ENCODE measurements at places on chromosomes 2 and 18. TPM values are rescaled to one million over a fixed set of nuclear protein-coding genes. Genes with fewer than 3 reads are reported as not detected.

DNA sequence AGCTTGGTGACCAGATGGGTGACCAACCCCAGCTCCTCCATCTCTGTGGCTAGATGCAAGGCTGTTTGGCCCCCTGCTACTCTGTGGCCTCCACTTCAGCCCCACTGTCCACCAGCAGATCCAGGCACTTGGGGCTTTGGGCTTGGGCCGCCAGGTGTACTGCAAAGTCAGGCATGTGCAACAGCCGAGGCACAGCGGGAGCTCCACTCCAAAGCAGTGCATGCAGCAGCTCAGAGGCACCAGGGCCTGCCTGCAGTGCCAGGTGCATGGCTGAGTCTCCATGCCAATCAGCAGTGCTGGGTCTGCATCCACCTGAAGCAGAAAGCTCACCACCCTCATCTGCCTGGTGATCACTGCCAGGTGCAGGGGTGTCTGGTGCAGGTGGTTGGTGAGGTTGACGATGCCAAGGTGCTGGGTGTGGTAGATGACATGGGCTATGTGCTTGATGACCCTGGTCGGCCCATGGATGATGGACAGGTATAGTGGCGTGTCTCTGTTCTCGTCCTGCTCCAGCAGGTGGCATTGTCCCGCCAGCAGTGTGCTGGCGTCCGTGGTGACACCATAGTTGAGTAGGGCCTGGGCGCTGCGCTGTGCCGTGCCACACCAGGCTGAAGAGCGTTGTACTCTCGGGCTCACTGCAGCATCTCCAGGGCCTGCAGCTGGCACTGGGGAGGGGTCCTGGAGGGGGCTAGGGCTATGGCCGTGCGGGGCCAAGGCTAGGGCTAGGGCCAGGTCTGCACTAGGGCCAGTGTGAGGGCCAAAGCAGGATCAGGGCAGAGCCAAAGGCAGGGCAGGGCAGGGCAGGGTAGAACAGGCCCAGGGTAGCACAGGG is 1.0 kb upstream of the ANKRD62 start:
- DNase-seq, result no peak

- DNase-seq, result no peak
Measured at GRCh38 chr2:12702168-12703121, 14.3 kb upstream of the TRIB2 start.

GRCh38 chr2:121136323-121136722 is 148.7 kb downstream of the TFCP2L1 start:
- no peak for DNase-seq

DNA sequence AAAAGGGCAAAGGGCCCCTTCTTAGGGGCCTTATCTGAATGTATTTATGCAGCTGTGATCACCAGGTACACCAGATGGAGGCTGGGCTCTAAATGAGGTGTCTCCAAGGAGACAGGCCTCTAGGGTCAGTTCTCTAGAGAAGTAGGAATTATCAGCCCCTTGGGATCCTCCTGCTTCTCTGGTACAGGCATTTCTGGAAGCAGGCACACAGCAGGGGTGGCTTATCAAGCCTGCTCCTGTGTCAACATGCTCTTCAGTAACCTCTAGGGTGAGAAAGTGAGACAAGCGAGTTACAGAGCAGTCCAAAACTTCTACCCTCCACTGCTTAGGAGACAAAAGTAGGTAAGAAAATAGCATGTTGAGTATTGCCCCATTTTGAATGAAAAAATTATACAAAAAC is 13.8 kb downstream of the TPGS2 start:
- no peak for DNase-seq

- no peak for DNase-seq
Measured at GRCh38 chr2:212428681-212429478, 109.7 kb downstream of the ERBB4 start.

DNA sequence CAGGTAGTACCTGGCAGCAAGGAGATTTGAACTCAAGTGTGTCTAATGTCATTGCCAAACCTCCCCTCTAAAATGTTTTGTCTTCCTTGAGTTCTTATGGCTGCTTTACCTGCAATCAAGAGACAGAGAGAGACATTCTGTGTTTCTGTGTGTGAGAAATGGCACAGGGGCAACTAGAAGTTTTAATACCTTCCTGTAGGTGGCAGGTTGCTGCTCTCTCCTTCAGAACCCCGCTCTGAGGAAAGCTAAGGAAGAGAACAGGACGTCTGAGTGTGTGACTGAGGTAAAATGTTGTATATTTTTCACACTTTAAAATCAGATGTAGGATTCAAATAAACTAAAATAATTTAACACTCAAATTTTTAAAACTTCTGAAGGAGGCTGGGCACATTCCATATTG is 19.2 kb downstream of the DTNA start:
- no peak for DNase-seq

DNA sequence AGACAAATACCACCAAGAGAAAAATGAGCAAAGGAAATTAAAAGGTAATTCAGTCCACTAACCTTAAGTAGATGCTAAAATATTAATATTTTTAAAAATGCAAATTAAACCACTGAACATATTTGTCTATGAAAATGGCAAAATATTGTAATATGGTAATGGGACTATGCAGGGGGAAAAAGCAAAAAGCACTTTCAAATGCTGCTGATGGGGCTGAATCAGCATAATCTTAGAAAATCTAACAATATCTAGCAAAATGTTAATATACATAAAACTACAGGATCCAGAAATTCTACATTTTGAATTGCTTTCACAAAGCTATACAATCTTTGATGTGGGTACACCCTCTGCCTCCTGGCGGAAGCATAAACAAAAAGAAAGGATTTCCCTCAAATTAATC is 86.9 kb upstream of the DTNB start:
- no peak for DNase-seq

GRCh38 chr2:75633620-75634019 is 13.0 kb upstream of the MRPL19 start:
- no peak for DNase-seq

- DNase-seq, result no peak
Measured at GRCh38 chr18:66728951-66729350, 125.1 kb upstream of the CDH19 start.

- DNase-seq, result no peak
Measured at GRCh38 chr18:45069546-45069945, 388.9 kb downstream of the SETBP1 start.

DNA sequence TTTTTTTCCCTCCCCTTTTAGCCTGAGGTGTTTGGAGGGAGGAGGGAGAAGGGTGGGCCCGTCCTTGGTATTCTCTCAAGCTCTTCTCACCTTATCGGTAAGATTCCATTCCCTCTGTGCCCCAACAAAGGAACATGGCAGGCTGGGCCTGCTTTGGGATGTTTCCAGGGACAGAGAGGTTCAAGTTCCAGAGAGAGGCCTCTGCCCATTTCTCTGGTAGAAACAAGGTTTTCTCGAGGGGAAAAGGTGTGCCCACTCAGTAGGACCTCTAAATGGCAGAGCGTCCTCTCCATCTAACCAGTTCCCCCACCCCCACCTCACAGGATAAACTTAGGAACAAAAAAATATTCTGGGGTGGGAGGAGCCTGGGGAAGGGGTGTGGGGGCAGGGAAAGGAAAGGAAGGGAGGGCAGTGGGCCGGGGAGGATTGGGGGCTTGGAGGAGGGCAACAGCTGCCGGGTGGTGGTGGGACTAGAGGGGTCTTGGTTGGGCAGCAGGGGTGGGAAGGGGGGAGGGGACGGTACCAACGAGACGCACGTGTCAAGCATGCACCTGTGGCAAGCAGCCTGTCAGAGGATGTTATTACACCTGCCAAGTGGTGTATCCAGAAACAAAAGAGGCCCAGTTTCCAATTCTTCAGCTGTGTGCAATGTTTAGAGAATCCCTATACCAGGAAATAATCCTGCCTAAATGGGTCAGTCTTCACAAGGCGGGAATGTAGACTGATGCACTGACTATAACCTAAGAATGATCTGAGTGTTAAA is 2.1 kb downstream of the PCBP1 start:
- DNase-seq, result no peak

DNA sequence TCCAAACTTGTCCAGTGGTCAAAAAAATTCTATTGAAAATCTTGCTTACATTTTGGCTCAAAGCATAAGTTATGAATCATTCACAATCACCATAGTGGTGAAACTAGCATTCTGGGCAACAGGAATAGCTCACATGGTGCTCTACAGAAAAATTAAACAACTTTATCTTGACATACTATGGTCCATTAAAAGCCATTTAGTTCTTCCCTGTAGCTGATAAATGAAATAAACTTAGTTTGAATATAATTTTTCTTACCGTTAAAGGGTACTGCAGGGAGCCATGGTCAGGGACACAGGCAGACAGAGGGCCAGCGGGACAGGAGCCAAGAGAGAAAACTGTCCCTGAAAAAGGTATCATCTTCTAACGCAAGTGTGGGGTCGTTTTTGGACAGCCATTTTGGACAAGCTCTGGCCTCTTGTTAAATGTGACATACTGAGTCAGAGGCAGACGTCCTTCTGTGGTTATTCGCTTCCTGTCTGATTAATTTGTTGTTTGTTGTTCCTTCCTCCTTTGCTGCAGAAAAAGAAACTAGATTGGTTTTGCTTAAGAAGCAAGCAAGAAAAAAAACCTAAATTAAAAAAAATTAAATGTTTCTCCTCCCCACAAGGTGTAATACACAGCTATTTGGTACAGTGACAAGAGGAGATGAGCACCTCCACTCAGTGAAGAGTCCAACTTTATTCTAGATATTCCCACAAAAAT is at the start of gene WIPF1:
Gene WIPF1, minus strand, starts transcription at position 460 of the 703 bp plus-strand sequence. CDS start 12,231 bp downstream, outside the sequence.
- DNase-seq, result no peak

GRCh38 chr2:20446255-20446916 is 488 bp upstream of the RHOB start:
- no peak for DNase-seq

DNA sequence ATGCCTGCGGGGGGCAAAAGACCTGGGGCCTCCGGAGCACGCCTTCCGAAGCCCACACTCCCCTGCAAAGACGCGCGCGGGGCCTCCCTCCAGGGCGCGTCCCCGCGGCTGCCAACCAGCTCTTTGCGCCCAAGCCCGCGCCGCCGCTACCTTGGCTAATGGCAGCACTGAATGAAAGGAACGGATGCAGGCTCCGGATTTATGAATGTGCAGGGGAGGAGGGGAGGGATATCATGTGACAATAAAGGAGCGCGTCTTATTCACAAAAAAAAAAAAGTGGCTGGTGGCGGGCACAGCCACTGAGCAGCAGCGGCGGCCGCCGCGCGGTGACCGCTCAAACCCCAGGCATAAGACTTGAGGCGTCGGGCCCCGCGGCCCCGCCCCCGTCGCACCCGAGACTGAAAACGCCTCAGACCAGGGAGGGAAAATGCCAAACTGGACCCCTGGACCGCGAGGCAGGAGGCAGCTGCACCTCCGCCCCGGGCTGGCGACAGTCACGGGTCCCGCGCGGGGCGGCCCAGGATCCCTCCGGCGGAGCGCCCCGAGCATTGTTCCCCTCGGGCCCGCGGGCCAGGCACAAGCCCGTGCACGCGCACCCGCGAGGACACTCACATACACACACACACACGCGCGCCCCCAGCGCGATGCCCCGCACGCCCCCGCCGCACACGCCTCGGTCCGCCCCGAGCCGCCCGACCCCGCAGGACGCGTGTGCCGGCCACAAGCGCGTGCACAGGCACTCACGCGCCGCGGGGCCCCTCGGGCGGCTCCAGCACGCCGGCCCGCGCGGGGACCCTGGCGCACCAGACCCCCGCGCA is 1.6 kb downstream of the SPRED2 start:
- DNase-seq, result peak; percentile 37

DNA sequence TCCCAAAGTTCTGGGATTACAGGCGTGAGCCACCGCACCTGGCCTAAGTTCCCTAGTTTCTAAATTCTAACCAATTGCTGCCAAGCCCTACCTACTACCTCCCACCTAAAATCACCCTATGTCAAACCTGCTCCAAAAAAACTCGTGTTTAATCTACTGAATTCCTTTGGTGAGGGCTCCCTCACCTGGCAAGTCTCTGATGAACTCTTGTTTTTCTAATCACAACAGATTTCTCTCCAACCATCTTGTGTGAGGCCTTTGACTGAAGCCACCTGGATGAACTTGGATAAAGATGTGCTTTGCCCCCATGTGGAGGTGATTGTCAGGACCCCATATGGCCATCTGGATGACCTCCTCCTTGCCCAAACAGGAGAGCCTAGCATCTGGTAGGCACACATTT is 17.4 kb upstream of the SLC35G4 start:
- no peak for DNase-seq

- no peak for DNase-seq
Measured at GRCh38 chr18:76219023-76219422, 276.0 kb downstream of the ZNF516 start.

GRCh38 chr18:24539866-24540617 is 79.6 kb downstream of the HRH4 start:
- no peak for DNase-seq

DNA sequence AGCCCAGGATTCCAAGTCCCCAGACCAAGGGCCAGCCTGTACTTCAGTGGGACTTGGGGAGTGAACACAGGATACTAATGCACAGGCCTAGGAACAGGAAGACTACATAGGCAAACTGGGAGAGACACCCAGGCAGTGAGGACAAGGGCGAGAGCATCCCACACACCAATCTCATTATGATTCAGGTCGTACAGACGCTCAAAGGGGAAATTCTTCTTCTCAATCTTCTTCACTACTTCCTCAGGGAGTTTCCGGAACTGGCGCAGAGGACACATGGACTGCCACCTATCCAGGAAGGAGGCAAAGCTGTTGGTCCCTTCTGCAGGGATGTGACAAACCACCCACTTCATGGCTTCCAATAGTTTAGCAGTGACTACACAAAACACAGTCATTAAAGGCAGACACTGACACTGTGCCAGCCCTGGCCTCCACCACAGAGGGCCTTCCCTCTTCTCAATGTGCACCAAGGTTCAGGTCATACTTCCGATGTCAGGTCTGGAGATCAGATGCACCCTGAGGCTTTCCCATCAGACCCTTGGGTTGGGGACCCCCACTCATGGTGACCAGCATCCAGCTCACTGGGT is 18.0 kb downstream of the SNRNP200 start:
- DNase-seq, result no peak

GRCh38 chr2:153230977-153231376 is 247.6 kb downstream of the RPRM start:
- no peak for DNase-seq

- DNase-seq, result no peak
Measured at GRCh38 chr18:35705988-35706387, 124.4 kb downstream of the GALNT1 start.

Gene CPLX4
- not detected for total RNA-seq

Gene RNF149
- 96.8 TPM for total RNA-seq

Gene LGALSL
- 8.0 TPM for total RNA-seq

Gene CYP1B1
- 143 TPM for total RNA-seq

Gene CACNB4
- total RNA-seq, result 1.6 TPM

Gene CNTNAP5
- total RNA-seq, result not detected

Gene WNT10A
- 0.36 TPM for total RNA-seq

Gene HOXD11
- not detected for total RNA-seq

Gene EVX2
- not detected for total RNA-seq

Gene PGAP1
- total RNA-seq, result 8.1 TPM

Gene GPR35
- total RNA-seq, result 1.3 TPM

Gene RIT2
- not detected for total RNA-seq

Gene EFR3B
- total RNA-seq, result 1.2 TPM

Gene MAL
- total RNA-seq, result 0.93 TPM

Gene CCDC68
- total RNA-seq, result 44.8 TPM

Gene ASB18
- total RNA-seq, result not detected

Gene ALPI
- not detected for total RNA-seq

Measured in omental fat pad (tissue), 4 donors.